Smooth muscle cell of the pulmonary artery (primary cell): ENCODE measurements at places on chromosomes 2 and 18. TPM values are rescaled to one million over a fixed set of nuclear protein-coding genes. Genes with fewer than 3 reads are reported as not detected.

Gene INHBB
- total RNA-seq = 0.03 and 0.52 TPM in 2 replicates

Gene CCDC178
- not detected in 2 replicates for total RNA-seq

Gene SPATA3
- total RNA-seq = not detected in 2 replicates

Gene PRKAG3
- 0.10 and 0.52 TPM in 2 replicates for total RNA-seq

Gene MYO1B
- 99.9 and 246 TPM in 2 replicates for total RNA-seq

Gene CLEC4F
- not detected in 2 replicates for total RNA-seq

Gene ARL4C
- total RNA-seq = 79.7 and 85.0 TPM in 2 replicates

Gene STON1
- 24.5 and 35.6 TPM in 2 replicates for total RNA-seq

Gene FBLN7
- total RNA-seq = 7.5 and 17.7 TPM in 2 replicates

Gene ALPI
- total RNA-seq = not detected in 2 replicates

Gene NFE2L2
- 76.5 and 79.2 TPM in 2 replicates for total RNA-seq

Gene CHRNG
- total RNA-seq = not detected in 2 replicates

Gene ALPG
- not detected in 2 replicates for total RNA-seq

Gene ADRA2B
- total RNA-seq = 0.33 and 14.9 TPM in 2 replicates

Gene INPP5D
- 0.59 and 0.65 TPM in 2 replicates for total RNA-seq

Gene DSC2
- 0.07 TPM in 2 replicates for total RNA-seq
